Esophagus squamous epithelium (tissue), 5 donors: ENCODE measurements at places on chromosomes 2 and 18. TPM values are rescaled to one million over a fixed set of nuclear protein-coding genes. Genes with fewer than 3 reads are reported as not detected.

- no peak for DNase-seq
- H3K27ac ChIP-seq, result peak overlapping the region; percentile 83
- no peaks in the 10 kb centered on the region for H3K36me3 ChIP-seq
Measured at GRCh38 chr2:18976168-18976961, 382.1 kb downstream of the OSR1 start.

- no peak overlapping the region for H3K4me3 ChIP-seq
- H3K27ac ChIP-seq, result no peak overlapping the region
- no peaks in the 10 kb centered on the region for H3K36me3 ChIP-seq
- DNase-seq, result no peak
Measured at GRCh38 chr2:174711206-174711605, 53.1 kb downstream of the CHRNA1 start.

GRCh38 chr2:173741759-173742158 is 223.4 kb downstream of the SP3 start:
- peaks cover 13% of the 10 kb centered on the region for H3K4me1 ChIP-seq
- peaks cover 13% of the 10 kb centered on the region for H3K27me3 ChIP-seq
- no peak overlapping the region for H3K27ac ChIP-seq
- H3K4me3 ChIP-seq, result no peak overlapping the region
- no peaks in the 10 kb centered on the region for H3K36me3 ChIP-seq

DNA sequence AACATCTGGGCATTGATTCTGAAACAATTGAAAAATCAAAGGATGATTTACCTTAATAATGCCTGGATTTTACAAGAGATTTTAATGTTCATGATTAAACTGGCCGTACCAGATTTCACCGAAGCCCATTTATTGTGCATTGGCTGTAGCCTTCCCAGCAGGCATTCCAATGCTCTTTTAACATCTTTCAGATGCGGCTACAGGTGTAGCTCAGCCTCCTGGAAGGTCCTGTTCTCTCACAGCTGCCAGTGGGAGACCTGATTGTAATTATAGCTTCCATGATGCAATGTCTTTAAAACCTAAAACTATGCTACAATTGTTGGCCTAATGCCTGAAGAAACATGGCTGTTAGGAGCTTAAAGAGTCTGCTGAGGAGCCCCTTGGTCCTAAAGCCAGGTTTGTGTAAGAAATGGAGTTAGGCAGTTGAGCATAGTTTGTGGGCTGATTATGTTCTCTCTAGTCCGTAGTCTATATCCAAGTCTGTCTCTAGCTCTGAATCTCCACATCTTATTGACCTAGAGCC is 147.4 kb downstream of the CERS6 start:
- no peak overlapping the region for H3K27ac ChIP-seq
- no peaks in the 10 kb centered on the region for H3K27me3 ChIP-seq
- no peak overlapping the region for H3K4me3 ChIP-seq

DNA sequence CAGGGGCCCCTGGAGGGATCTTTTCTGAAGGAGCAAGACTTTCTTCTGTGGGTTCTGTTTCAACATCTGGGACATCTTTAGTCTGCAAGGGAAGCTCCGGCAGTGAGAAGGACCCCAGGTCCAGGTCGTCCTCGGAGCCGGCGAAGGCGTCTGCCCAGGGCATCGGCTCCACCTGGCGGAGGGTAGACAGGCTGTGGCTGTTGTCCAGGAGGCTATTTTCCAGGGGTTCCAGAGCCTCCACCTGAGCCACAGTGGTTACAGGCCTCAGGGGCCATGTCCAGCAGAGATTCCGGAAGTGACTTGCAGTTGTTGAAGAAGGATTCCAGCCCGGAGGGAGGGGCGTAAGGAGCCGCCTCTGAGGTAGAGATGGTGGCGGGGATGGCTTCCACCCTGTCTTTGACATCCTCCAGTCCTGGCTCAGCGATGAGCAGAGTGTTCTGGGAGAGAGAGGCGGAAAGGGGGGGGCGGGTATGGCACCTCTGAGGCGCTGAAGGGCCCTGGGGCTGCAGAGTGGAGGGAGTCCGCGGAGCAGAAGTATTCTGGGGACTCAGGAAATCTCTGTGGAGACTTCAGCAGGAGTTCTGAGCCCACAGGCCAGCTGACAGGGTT is 891.3 kb upstream of the LRRTM1 start:
- no peaks in the 10 kb centered on the region for H3K36me3 ChIP-seq
- DNase-seq, result no peak
- H3K27ac ChIP-seq, result no peak overlapping the region
- no peaks in the 10 kb centered on the region for H3K4me1 ChIP-seq

GRCh38 chr2:183950673-183951072 is 647.7 kb upstream of the ZNF804A start:
- H3K27me3 ChIP-seq, result no peaks in the 10 kb centered on the region
- H3K27ac ChIP-seq, result no peak overlapping the region
- no peaks in the 10 kb centered on the region for H3K36me3 ChIP-seq
- no peak overlapping the region for H3K4me3 ChIP-seq
- no peak for DNase-seq

- DNase-seq, result no peak
- no peaks in the 10 kb centered on the region for H3K4me1 ChIP-seq
- no peak overlapping the region for H3K4me3 ChIP-seq
- no peaks in the 10 kb centered on the region for H3K36me3 ChIP-seq
Measured at GRCh38 chr2:223852281-223852795, 15.0 kb upstream of the AP1S3 start.

DNA sequence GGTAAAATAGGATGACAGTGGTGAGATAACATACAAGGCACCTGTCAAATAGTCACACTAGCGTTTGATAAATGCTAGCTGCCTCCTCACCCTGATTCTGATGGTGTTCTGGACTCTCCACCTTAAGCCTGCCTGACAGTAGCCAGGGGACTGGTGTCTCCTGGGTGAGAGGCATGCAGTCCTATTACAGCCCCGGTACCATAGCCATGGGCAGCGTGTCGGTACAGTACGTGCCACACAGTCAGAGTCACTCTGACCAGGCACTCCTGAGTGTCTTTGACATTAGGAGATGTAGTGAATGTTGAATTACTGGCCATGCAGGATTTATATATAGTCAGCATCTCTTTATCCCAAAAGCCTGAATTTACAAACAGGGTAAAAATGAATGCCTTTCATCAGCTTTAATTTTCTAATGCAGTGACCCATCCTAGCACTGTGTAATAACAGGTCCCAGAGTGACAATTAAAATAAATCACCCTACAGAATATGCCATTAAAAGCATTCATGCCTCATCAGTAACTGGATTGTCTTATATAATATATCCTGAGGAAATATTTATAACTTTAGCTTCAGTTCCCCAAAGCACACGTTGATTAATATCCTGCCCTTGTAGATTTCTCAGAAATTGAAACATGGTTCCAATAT is 760.3 kb upstream of the SOX11 start:
- no peaks in the 10 kb centered on the region for H3K36me3 ChIP-seq
- no peak overlapping the region for H3K4me3 ChIP-seq
- H3K27ac ChIP-seq, result no peak overlapping the region
- no peaks in the 10 kb centered on the region for H3K4me1 ChIP-seq
- H3K27me3 ChIP-seq, result no peaks in the 10 kb centered on the region

DNA sequence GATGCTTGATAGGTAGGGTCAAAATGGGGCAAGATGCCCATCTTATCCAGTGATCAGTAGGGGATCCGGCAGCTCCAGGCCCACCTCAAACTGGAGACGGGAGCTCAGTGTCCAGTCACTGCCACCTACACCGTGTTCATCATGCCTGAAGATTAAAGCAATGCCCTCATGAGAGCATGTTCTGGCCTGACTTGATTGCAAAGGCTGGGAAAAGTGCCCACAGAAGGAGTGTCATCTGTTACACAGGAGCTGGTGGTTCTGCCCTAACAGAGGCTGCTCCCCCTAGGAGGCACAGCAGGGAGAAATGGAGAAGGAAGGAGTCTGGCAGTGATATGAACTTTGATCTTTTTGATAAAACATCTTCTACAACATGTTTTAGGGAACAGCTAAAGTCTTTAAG is 92.3 kb downstream of the CCBE1 start:
- H3K27ac ChIP-seq, result peak overlapping the region; percentile 16
- H3K4me1 ChIP-seq, result no peaks in the 10 kb centered on the region
- H3K4me3 ChIP-seq, result no peak overlapping the region

DNA sequence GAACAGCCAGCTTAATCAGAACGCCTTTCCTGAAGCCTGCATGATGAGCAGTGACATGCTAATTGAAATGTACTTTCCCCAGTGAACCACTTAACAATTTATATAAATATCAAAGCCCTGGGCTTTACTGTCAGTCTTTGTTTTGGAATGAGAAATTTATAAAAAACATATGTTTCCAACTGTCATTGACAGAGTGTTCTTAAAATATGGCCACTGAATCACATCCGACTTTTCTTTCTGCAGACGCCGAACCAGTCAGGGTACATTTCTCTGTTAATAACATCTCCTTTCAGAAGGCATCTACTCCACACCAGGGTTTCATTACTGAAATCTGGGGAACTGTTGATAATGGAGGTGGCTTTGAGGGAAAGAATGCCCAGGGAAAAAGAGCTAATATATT is 343.7 kb downstream of the INSIG2 start:
- H3K27me3 ChIP-seq, result no peaks in the 10 kb centered on the region
- no peaks in the 10 kb centered on the region for H3K4me1 ChIP-seq
- DNase-seq, result no peak
- H3K36me3 ChIP-seq, result no peaks in the 10 kb centered on the region

DNA sequence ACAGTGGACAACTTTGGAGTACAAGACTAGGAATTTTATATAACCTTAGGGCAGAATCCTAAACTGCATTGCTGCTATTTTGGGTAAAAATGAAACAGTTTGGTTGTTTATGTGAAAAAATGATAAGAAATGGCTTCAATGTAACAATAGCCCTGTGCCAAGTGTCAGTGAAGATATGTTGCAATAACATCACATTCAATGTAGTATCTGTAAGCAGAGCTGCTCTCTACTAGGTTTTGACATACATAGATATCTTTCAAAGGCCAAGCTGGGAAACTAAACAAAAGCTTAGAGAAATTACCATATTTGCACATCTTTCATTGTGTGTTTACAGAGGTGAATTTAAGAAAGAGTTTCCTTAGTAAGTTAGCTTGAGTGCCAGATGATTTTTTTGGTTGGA is 135.0 kb upstream of the DOK6 start:
- no peak overlapping the region for H3K4me3 ChIP-seq
- no peak for DNase-seq
- H3K27me3 ChIP-seq, result no peaks in the 10 kb centered on the region
- no peak overlapping the region for H3K27ac ChIP-seq

GRCh38 chr2:240322231-240322955 is 113.1 kb upstream of the GPC1 start:
- no peak overlapping the region for H3K27ac ChIP-seq
- H3K27me3 ChIP-seq, result no peaks in the 10 kb centered on the region
- no peak for DNase-seq
- no peaks in the 10 kb centered on the region for H3K36me3 ChIP-seq
- no peak overlapping the region for H3K4me3 ChIP-seq
- peaks cover 10% of the 10 kb centered on the region for H3K4me1 ChIP-seq

DNA sequence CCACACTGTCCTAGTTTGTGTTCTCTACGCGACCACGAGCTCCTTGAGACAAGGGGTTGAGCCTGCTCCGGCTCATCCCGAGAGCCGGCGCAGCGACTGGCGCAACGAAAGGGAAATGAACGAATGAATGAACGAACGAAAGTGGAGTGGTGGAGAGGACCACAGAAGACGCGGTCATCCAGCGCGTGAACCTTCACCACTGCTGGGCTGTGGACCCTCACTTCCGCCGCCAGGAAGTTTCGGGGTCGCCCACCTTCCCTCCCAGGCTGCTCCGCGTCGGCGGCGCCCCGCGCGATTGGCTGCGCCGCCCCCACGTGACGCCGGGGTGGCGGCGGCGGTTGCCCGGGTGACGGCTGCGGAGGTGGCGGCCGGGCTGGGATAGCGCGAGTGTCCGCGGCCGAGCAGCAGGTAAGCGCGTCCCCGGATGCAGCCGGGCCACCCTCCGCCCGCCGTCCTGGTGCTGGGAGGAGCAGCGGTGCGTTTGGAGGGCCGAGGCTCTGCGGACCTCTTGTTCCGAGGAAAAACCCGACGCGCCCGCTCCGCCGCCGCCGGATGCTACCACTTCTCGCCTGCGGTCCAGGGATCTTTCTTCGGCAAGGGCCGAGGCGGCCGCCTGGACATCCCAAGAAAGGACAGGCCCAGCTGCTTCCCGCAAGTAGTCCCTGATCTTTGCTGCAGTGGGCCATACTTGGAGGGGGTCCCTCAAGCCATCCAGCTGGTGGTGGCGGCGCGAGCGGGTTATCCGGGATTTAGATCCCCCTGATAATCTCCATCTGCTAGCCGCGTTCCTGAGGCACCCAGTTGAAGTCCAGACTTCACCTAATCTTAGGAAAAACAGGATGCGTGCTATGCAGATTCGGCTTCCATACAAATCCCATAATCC is at the start of gene ARMC9:
Gene ARMC9 (plus strand): TSS at position 341 of the 883 bp plus-strand sequence. CDS start 7,608 bp downstream, outside the sequence.
- no peaks in the 10 kb centered on the region for H3K36me3 ChIP-seq
- peaks cover 33% of the 10 kb centered on the region for H3K4me1 ChIP-seq
- no peak for DNase-seq
- H3K27ac ChIP-seq, result peak within 1 kb of the TSS; percentile 50
- H3K4me3 ChIP-seq, result peak within 1 kb of the TSS; percentile 80
- no peaks in the 10 kb centered on the region for H3K27me3 ChIP-seq

DNA sequence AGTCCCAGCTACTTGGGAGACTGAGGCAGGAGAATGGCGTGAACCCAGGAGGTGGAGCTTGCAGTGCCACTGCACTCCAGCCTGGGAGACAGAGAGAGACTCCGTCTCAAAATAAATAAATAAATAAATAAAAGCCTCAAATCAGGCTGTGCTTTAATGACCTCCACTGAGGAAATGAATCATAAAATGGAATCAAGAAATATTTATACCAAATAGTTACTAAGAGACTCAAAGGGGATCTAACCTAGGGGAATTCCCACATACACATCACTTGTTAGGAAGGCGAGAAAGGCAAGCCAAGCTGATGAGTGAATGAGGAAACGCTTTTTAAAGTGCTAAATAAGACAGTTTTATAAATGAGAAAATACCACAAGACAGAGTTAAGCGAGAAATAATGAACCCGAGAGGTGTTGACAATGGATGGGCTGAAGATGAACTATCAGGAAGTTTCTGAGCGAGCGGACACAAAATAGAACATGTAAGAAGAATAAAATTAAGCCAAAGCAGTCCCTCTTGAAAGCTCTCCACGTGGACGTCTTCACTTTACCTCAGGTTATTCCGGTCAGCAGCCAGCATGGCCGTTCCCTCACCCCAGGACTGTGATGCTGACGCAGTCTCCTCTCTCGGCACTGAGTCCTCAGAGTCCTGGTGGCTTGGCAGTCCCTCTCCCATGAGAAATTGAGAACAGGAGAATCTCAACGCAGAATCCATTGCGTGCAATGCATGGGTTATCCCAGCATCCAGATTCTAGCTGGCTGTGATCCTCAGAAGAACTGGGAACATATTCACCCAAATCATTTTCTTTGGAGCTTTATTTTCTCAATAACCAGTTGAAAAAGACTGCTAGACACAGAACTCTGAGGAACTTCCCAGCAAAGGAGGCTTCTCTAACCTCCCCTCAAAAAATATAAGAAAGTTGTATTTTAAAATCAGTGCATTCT is 22.3 kb downstream of the PXDN start:
- peak overlapping the region; percentile 70 for H3K27ac ChIP-seq
- H3K27me3 ChIP-seq, result no peaks in the 10 kb centered on the region
- DNase-seq, result no peak
- no peaks in the 10 kb centered on the region for H3K36me3 ChIP-seq

ALLC gene
- total RNA-seq, result not detected

IKZF2 gene
- 88.9 TPM for total RNA-seq

PLB1 gene
- total RNA-seq, result 2.6 TPM

IWS1 gene
- total RNA-seq, result 25.3 TPM

LIMS3 gene
- total RNA-seq, result 0.57 TPM

TFPI gene
- 3.5 TPM for total RNA-seq

MARCO gene
- total RNA-seq, result 0.87 TPM

ZSWIM2 gene
- not detected for total RNA-seq

ARHGEF4 gene
- 77.8 TPM for total RNA-seq
